Tongue (tissue), 3 donors: ENCODE measurements at places on chromosomes 2 and 18.

- DNase-seq = no peak
Observed at GRCh38 chr2:37604716-37605115, 66.7 kb downstream of the CDC42EP3 start.

DNA sequence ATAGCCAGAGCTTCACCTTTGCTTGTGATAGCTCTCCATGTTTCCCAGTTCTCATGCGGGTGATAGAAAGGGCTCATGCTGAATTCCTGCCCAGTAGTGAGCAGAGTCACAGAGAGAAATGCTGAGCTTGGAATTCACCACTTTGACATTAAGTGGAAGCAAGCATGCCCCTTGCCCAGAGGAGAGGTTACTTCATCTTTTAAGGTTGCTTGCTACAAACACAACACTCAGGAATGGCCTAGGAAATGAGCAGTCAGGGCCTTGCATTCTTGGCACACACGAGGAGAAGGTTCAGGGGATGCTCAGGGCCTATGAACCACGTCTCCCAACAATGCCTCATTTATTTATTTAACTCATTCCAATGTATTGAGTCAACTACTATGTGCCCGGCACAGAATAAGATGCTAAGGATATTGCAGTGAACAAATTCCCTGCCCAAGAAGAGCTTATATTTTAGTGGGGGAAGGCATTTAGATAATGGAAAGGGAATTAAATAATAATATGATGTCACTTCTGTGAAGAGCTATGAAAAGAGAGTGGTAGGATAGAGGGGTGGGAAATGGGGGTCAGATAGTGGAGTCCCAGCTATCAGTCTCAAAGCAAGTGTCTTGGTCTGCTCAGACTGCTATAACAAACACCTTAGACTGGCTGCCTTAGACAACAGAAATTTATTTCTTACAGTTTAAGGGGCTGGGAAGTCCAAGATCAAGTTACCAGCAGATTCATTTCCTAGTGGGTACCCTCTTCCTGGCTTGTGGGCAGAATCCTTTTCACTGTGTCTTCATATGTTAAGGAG lies 42.1 kb downstream of the DDX18 start:
- no peak for DNase-seq

GRCh38 chr18:6759579-6759978 lies 30.1 kb downstream of the ARHGAP28 start:
- DNase-seq = no peak

DNA sequence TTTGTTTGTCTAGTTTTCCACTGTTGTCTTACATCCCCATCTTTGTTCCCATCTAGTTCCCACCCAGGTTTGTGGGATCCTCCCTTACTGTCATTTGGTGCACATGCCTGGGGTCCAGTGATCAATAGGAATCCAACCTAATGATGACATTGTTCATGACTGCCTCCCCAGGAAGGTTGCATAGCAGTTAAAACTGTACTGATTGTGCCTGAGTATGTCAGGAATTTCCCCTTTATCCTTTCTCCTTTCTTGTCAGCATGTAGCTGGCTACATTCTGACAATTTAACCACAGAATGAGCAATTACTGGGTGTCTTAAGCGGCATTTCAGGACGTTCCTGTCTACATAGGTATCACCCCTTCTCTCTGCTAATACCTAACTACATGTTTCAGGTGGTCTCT lies 653.0 kb downstream of the CNTNAP5 start:
- DNase-seq = no peak

DNA sequence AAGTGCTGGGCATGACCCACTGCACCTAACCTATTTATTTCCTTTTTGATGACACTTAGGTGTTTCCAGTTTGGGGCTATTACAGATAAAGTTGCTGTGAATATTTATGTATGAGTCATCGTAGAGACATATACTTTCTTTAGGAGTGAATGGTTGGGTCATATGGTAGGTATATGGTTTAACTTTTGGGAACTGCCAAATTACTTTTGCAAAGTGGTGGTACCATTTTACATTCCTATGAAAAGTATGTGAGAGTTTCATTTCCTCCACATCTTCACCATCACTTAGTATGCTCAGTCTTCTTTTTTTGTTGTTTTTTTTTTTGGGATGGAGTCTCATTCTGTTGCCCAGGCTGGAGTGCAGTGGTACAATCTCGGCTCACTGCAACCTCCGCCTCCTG lies 56.1 kb downstream of the HNRNPLL start:
- DNase-seq = no peak
